NCI-H1417 (cell line): ENCODE measurements at places on chromosomes 11 and 22.

DNA sequence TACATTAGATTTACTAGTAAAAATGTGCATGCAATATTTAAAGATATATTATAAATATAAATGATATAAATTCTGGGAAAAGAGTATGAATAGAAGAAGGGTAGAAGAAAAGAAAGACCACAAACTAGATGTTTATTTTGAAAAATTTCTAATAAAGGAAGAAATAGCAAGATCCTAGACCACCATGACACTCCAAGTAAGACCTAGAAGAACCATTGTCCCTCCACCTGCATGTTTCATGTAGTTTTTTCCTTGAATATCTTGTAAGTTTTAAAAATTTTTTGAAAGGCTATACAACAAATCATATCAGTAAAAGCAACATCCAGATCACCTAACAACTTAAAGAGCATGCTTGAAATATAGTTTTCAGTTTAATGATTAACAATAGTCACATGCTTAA is 46.8 kb downstream of the ARHGAP32 start:
- DNase-seq, result no peak

DNA sequence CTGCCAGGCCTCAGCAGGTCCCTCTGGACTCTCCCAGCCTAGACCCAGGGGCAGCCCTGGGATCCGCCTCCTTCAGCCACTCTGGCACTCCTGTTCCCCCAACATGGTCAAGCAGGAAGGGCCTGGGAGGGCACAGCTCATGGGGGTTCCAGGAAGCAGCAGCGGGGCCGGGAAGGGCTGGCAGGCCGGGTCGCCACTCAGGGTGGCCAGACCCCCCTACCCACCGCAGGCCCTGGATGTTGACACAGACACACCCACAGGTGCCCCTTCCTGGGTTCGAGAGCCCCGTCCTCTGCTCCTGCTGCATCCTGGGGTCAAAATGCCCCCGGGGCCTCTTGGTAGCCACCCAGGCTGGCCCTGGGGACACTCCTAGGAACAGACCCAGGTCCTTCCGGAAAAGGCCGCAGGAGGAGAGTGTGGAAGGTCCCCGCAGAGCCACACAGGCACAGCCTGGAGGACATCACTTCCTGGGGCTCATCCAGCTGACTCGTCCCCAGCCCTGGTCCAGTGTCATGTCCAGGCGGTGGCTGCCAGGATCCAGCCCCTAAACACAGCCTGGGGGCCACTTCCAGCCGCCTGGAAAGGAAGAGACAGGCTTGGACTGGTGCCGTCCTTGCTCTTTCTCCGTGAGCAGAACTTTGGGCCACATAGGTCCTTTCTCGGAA is 6.8 kb upstream of the PIM3 start:
- no peak for DNase-seq

- no peak for DNase-seq
Measured at GRCh38 chr11:83156996-83157593, at the start of gene PCF11. Gene PCF11, plus strand, starts transcription at chr11:83157131. Its CDS starts 309 bp downstream, at chr11:83157440.

- peak; percentile 56 for DNase-seq
Measured at GRCh38 chr11:57116654-57117053, 65.1 kb upstream of the LRRC55 start.

GRCh38 chr11:14413307-14414069 is 54.5 kb upstream of the RRAS2 start:
- no peak for DNase-seq

GRCh38 chr11:35232891-35233330 is 93.9 kb downstream of the CD44 start:
- DNase-seq, result no peak

- no peak for DNase-seq
Measured at GRCh38 chr11:115042002-115042401, 363.7 kb downstream of the NXPE2 start.

GRCh38 chr11:104682206-104682605 is 216.1 kb downstream of the CASP12 start:
- DNase-seq, result no peak

DNA sequence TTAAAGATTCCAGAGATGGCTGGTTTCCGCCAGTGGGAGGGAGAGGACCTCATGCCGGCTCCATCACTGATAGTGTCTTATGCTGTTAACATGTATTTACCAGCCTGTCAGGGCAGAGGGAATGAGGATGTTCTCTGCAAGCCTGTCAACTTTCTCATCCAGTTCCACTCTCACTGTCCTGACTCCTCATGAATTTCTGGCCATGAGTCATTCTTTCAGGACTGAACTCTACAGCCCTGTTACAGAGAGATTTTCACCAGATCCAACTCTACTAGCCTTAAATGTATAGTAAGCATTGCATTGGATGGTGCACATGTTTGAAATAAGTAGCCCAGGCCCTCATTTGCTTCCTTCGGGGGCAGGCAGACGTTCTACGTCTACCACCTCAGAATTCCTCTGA is 387.7 kb downstream of the TMEM135 start:
- no peak for DNase-seq

- no peak for DNase-seq
Measured at GRCh38 chr22:49735411-49735900, 92.2 kb downstream of the BRD1 start.

DNA sequence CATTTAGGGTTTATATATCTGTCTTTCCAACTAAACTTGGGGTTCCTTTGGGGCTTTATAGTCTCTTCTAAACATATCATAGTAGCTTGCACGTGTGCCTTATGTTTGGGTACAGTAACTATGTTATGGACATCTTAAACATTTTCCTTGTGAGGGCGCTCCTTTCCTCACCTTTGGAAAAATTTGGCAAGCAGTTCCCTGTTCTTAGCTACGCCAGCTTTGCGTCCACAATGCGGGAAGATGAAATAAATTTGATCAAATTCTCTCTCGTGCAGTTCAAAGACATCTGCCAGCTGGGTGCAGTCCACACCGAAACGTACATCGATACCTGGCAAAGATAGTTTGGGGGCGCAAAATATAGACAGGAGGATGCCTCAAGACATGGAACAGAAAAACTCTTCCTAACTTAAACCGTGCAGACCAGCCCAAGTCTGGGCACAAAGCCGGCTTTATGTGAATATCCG is 548 bp downstream of the FDXACB1 start:
- peak; percentile 54 for DNase-seq

GRCh38 chr11:100581318-100581717 is 105.8 kb upstream of the ARHGAP42 start:
- DNase-seq, result no peak

DNA sequence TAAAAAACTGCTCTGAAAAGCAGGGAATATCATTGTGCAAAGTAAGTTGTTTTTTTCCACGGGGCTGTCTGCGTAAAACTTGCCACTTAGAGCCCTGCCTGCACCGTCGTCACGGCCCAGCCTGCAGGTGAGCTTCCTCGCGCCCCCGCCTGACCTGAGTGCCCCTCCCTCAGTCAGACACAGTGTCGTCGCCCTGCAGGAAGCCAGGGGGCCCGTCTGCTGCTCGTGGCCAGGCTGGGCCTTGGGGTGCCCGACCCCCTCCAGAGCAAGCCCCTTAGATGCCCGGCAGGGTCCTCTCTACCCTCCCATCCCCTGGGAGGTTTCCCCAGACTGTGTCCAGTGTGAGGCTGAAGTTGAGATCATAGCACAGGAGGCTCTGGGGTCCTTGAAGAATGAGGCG is 31.6 kb downstream of the SBF1 start:
- no peak for DNase-seq

DNA sequence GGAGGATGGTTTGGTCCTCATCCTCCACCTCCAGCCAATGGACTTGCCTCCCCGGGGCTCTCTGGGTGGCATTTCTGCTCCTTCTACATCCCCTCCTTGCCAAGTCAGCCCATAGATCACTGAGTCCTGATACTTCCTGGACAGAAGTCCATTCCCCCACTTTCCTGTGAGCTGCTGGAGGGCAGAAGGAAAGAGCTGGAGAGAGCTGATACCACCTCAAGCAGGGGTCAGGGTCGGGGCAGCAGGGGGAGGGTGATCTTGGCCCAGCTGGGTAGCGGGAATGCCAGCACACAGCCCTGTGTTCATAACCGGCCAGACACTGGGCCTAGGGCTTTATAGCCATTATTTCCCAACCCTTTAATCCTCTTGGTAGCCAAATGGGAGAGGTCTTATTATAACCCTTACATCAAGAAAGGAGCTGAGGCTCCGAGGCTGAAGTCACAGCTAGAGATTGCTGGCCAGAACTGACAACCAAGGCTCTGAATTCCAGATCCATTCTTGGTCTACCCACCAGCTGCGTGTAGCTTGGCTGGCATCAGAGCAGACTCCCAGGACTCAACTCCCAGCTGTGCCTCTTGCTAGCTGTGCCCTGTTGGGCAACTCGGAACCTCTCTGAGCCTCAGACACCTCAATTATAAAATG is 39.9 kb downstream of the CD6 start:
- no peak for DNase-seq

GRCh38 chr22:49630448-49630946 is 197.2 kb downstream of the BRD1 start:
- no peak for DNase-seq

DNA sequence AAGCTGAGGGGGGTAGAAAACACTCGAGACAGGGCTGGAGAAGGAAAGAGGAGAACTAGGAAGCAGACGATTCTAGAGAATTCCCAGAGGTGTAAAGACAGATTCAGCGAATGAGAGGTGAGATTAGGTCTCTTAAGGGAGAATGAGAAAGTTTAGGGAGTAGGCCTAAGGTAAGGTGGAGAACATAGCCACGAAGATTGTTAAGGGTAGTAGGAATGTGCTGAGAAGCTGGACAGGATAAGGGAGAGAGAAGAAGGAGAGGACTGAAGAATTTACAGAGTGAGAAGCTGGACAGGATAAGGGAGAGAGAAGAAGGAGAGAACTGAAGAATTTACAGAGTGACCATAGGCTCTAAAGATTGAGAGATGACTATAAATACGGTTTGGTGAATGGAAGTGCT is 908 bp downstream of the PPME1 start:
- DNase-seq, result no peak

GRCh38 chr11:9139628-9140357 is 48.4 kb upstream of the SCUBE2 start:
- no peak for DNase-seq

- DNase-seq, result no peak
Measured at GRCh38 chr11:10601837-10602236, 33.4 kb upstream of the LYVE1 start.

DNA sequence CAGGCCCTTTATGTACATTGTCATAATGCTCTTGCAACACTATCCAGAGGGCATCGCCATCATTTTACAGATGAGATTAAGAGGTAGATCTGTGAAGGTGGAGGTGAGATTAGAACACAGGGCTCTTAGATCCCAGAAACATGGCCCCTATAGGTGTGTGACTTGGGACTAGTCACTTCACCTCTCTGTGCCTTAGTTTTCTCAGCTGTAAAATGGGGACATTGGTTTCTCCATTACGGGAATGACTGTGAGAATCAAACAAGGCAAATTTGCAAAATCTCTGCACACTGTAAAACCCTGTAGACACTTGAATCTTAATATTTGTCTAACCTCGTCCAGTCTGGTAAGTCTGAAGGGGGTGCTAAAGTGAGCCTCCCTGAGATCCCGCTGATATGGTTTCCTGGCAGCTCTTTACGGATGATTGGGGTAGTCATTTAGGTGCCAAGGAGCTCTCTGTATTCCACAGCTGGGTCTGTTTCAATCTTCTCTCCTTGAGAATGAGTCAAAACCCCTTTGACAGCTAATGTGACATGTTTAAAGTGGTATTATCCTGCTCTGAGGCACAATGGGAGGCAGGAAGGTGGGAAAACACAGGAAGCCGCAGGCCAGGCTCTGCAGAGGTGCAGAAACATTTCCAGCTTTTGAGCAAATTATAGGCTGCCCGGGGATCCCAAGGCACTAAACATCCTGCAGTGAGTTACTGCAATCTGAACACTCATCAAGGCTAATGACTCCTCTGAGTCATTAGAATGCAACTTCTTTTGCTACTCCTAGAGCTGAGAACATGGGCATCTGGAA is 140.8 kb downstream of the CCDC81 start:
- DNase-seq, result peak; percentile 32

GRCh38 chr11:534396-535209 is 773 bp downstream of the HRAS start:
- DNase-seq, result peak; percentile 33

- no peak for DNase-seq
Measured at GRCh38 chr11:116283300-116283699, 489.5 kb downstream of the BUD13 start.

GRCh38 chr11:101226617-101227016 is 97.0 kb upstream of the PGR start:
- no peak for DNase-seq

- DNase-seq, result no peak
Measured at GRCh38 chr11:66421492-66422205, 814 bp downstream of the NPAS4 start.

GRCh38 chr11:46237248-46238077 is 40.0 kb upstream of the CREB3L1 start:
- DNase-seq, result no peak

- DNase-seq, result no peak
Measured at GRCh38 chr11:67264260-67264659, 2.0 kb upstream of the GRK2 start.

GRCh38 chr11:95072948-95073347 is 6.2 kb downstream of the SRSF8 start:
- DNase-seq, result no peak

DNA sequence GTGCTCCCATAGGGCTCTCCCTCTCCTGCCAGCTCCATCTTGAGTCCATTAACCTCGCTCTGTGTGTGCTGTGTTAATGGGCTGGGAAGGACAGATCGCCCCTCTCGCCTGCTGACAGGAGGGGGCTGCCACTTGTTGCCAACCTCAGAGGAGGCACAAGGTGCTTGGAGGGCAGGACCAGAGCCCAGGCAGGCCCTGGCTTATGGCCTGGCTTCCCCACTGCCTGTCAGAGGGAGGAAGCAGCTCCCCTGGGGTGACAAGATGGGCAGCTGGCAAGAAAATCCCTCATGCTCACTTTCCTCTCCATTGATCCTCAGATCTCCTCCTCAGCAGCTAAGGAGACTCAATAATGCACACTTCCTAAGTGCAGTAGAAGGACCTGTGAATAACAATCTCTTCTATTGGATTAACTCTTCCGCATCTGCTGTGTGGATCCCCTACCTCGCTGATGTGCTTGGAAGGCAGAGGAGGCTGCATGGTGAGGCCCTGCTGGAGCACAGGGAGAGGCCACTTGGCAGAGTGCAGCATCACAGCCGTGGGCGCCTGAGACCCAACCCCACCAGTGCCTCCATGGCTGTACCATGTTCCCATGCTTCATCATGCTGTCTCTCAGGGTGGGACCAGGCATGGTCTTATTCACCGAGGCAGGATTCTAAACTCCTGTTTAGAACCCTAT is 70.3 kb downstream of the TRIM29 start:
- no peak for DNase-seq

DNA sequence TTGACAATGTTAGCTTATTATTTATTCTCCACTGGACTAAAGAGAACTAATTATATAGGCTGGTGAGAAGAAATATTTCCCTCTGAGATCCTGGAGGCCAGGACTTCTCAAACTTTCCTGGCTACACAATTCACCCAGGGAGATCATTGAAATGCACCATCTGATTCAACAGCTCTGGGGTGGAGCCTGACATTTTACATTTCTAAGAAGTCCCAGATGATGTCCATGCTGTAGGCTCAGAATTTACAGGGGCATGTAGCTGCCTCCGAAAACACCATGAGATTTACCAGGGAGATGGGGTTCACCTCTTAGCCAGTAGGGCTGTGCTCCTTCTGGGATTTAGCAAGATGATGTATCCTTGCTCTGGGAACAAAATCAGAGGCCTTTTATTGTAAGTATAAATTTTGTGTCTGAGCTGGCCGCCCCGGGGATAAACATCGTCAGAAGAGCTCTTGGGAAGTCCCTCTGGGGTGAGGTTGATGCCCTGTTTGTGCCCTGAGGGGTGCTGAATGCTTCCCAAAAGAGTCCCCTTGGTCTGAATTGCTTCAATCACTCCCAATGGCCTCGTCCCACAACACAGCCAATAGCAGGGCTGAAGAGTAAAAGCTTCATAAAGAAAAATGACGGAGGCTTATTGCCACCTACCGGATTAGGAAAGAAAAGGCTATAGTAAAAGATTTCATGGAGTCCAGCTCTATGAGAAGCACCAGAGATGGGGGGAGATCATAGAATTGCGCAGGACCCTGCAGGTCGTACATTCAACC is 33.4 kb upstream of the API5 start:
- DNase-seq, result peak; percentile 5
